ENCODE measurements at places on chromosomes 5 and 9.

DNA sequence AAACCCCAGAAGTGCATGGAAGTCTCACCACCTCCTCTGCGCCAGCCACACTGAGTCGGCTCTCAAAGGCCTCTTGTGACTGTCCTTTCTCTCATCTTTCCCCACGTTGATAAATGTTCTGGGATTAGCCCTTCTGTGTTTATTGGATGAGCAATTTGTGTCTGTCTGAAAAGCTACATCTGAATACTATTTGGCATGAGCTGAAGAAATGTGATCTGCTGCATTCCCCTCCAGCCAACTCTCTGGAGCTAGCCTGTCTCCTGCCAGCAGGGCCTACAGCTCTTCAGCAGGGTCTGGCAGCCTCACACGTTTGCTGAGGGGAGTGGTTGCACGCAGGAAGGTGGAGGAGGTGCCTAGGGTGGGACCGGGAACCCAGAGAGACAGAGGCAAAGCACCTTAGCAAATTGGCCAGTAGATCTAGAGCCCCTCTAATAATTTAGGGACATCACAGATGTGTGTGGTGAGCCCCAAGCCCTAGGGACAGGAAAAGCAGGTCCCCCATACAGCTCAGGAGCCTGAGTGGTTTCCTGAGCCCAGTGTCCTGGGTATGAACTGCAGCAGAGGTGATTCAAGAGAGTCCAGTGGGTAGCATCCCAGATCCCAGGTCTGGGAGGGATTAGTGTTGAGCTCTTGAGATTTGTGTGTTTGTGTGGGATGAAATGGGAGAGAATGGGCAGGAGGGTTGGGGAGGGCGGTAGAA, 20.5 kb upstream of the B4GALT1 start:
- DNase-seq, result no peak

DNA sequence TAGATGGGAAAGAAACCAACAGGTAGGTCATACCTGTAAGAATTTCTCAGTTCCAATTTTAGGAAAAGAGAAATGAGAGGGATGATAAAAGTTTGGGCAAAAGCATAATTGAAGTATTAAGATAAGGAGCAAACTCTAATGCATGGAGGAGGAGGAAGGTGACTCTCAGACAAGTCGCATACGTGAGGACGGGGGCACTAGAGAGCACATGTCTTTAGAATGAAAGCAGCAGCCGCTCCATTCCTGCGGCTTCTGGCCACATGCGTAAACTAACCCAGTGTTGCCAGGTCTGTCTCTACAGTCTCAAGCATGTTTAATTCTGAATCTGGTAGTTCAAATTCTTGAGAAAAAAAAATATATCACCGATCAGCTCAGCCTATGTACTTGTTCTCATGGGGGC, 371.5 kb upstream of the SLC30A5 start:
- no peak for DNase-seq

GRCh38 chr5:55104946-55105701, 2.7 kb downstream of the GZMA start:
- DNase-seq, result no peak

DNA sequence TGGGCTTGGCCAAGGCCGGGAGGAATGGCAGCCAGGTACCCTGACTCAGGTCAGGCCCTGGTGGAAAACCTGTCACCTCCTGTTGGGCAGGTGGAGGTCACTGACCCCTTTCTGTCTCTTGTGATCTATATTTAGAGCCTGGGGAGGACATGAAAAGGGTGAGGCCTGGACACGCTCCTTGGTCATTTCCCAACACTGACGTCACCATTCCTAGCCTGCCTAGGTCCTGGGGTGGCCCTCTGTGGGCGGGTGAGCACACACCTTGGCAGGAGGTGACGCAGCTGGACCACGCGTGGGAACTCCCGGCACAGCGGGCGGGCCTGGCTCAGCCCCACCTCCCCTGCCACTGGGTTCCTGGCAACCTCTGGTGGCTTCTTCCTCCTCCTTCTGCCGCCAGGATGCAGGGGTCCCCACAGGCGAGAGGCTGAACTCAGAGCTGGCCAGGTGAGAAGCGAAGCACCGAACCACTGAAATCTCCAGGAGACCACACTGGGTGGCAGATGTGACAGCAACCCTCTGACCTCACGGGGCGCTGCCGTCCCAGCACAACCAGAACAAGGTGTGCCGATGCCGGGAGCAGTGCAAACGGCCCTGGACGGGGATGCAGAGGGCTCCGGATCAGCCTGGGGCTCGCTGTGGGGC, 6.4 kb upstream of the RALGDS start:
- DNase-seq, result peak; percentile 86

DNA sequence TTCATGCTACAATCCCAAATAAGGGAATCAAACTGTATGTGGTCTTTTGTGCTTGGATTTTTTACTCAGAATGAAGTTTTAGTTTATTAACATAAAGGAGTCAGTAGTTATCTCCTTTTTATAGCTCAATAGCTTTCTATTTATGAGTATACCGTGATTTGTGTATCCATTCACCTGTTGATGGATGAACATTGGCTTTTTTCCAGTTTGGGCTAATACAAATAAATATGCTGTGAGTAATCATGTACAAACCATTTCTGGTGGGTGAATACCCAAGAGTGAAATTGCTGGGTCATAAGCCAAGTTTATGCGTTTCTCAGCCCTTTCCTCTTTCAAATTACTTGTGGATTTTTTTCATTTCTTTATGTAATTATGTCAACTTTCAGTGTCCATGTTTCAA, 395.3 kb downstream of the OSTF1 start:
- no peak for DNase-seq

- DNase-seq, result no peak
Measured at GRCh38 chr9:99811172-99811571, 10.5 kb upstream of the NR4A3 start.

GRCh38 chr9:113899205-113899604, 23.1 kb downstream of the ZNF618 start:
- DNase-seq, result no peak

GRCh38 chr9:27041746-27042145, 36.3 kb upstream of the LRRC19 start:
- DNase-seq, result no peak

DNA sequence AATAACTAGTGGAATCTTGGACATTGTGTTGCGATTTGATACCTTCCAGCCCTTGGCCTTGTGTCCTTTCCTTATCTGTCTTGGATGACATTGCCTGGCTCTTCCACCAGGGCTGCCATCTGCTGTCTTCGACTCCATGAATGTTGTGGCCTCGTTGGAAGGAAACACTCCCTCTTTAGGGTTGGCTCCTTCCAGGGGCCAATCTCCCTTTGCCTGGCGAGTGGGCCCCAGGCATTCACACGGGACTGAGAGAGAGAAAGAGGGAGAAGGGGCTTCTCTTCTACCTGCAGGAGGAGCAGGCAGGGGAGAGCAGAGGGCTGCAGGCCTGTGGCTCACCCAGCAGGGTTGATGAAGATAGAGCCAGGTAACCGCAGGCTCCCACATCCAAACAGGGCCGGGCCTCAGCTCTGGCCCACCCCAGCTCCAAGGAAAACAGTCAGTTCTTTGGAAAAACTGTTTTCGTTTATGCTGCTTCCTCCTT, 31.3 kb downstream of the FGF1 start:
- DNase-seq, result no peak

GRCh38 chr9:89109666-89110065, 69.0 kb downstream of the SHC3 start:
- DNase-seq, result no peak

GRCh38 chr9:107881626-107882300, 392.2 kb upstream of the KLF4 start:
- DNase-seq, result no peak

DNA sequence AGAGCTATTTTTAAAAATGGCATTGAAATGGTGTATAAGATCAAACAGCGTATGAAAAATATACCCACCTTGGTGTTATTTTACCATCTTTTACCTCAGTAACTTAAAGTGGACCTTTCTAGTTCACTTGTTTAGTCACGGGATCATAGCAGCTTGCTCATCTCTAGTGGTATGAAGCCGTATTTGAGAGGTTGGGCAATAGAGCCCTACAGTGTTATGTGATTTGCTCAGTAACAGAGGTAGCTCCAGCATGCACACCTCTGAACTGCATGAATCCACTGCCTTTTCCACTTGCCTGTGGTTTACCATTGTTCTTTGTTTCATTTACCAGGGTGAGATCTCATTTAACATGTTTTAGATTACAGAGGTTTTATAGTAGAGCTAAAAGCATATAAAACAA, 134.4 kb downstream of the ATG10 start:
- no peak for DNase-seq

GRCh38 chr5:1757511-1757910, 42.1 kb downstream of the MRPL36 start:
- DNase-seq, result peak; percentile 39

DNA sequence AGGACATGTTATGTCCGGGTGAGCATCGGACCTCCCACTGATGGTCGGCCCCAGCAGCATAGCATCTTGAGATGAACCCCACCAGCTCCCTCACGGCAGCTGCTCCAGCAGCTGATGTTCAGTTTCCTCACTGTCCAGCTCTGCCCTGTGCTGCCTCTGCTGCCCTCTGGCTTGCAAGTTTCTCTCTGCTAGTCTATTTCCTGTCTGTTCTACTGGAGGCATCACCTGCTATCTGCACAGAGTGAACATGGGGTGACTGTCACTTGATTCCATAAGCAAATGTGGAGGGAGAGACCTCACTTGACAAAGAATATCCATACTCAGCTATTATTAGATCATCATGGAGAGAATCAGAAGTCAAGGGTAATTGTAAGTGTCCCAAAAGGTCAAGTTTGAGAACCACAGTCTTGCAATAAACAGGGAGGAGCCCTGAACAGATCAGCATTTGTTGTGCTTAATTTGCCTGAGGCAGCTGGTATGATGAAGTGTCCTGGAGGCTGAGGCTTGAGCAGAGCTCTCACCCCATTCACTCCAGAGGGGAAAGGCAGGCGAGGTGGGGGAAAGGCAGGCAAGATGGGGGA, 702.8 kb downstream of the SEMA5A start:
- DNase-seq, result no peak

- no peak for DNase-seq
Measured at GRCh38 chr5:143338658-143339366, 64.7 kb downstream of the NR3C1 start.

- no peak for DNase-seq
Measured at GRCh38 chr9:81562231-81563019, 126.9 kb downstream of the TLE1 start.

- DNase-seq, result no peak
Measured at GRCh38 chr5:57844410-57844809, 361.8 kb upstream of the ACTBL2 start.

- DNase-seq, result no peak
Measured at GRCh38 chr5:64207978-64208377, 42.3 kb downstream of the RNF180 start.

DNA sequence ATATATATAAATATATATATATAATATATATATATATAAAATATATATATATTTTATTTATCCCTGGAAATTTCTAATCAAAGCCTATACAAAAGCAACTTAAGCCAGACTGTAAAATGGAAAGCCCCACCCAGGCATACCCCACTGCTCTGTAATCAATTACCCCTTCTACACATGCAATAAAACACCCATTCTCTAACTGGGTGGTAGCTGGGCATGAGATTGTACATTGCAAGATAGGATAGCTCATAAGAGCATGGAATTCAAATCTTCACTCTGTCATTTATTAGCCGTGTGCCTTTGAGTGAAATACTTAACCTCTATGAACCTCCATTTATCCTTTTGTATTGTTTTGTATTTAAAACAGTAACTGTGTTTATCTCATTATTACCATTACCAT, 405.3 kb upstream of the SLC30A5 start:
- DNase-seq, result no peak

DNA sequence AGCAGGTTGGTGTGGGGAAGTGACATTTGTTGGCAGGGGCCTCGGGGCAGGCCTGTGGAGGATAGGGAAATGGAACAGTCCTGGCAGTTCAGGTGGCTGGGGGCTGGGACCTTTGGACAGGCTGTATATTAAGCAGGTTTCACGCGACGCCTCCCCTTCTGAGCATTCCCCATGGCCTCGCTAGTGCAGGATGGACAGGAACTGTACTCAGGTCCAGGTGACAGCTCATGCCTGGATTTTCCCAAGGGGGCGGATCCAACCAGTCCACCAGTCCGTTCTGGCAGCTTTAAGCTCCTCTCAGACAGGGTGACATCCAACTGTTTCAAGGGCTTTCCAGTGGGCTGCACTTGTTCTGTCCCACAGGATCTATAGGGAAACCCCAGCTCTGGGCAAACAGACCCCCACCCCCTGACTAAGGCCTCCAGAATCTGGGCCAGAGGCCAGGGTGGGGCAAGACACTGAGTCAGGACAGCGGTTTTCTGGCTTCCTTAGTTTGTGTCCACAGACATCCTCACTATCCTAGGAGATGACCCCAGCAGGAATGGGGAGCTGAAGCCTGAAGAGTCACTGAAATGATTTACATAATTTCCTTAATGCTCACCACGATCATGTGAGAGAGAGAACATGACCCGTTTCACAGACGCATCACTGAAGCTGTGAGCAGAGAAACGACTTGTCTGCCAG, 20.9 kb downstream of the CSF2 start:
- peak; percentile 26 for DNase-seq

DNA sequence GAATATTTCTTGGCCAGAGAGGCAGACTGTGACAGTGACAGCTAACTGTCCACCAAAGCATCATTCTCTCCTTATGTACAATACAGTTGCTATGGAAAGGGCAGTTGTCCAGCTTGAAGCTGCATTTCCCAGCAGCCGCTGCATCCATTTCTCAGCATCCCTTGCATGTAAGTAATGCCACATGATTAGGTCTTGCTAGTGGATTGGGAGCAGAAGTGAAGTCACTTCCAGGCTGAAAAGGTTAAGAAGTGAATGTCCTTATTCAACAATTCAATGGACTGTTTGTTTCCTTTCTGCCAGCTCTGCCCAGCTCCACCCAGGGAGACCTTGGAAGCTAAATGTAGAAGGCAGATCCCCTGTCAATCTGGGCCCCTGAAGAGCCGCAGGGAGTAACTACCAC, 26.1 kb upstream of the RETREG1 start:
- DNase-seq, result no peak

- peak; percentile 36 for DNase-seq
Measured at GRCh38 chr5:155728857-155729683, 597.9 kb upstream of the SGCD start.

DNA sequence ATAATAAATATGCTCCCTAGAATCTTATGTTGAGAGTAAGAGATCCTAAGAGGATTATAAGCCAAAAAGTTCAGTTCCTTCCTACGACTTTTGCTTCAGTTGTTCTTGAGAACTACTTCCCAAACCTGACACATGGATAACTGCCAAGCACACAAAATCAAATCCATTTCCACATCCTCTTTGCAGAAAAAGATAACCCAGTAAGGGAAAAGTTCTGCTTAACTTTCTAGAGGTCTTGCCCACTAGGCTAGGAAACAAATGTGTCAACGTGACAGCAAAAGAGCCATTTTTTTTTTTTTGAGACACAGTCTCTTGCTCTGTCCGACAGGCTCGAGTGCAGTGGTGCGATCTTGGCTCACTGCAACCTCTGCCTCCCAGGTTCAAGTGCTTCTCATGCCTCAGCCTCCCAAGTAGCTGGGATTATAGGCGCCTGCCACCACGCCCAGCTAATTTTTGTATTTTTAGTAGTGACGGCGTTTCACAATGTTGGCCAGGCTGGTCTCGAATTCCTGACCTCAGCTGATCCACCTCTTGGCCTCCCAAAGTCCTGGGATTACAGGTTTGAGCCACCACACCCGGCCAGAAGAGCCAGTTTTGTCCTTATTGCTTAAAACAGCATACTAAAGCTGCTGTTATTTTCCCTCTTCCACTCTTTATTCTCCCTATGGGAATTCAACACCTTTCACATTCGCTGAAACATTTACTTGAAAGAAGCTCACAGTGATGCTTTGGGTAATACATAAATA, 24.2 kb downstream of the CSNK1A1 start:
- DNase-seq, result no peak

- peak; percentile 69 for DNase-seq
Measured at GRCh38 chr9:90086101-90086511, 481.3 kb downstream of the GADD45G start.

Measured in lower lobe of right lung (tissue), 2 donors.